ENCODE measurements at places on chromosomes 2 and 18.

- H3K27ac ChIP-seq: no peak overlapping the region
- H3K4me3 ChIP-seq: no peak overlapping the region
- no peaks in the 10 kb centered on the region for H3K4me1 ChIP-seq
- DNase-seq: no peak
- H3K36me3 ChIP-seq: no peaks in the 10 kb centered on the region
These were observed 16.6 kb upstream of the SPOPL start for GRCh38 chr2:138485019-138485418.

- no peak for DNase-seq
- peak overlapping the region; percentile 23 for H3K4me3 ChIP-seq
- peaks cover 37% of the 10 kb centered on the region for H3K4me1 ChIP-seq
- peaks cover 41% of the 10 kb centered on the region for H3K36me3 ChIP-seq
- H3K27ac ChIP-seq: no peak overlapping the region
These were observed 140.5 kb downstream of the ZNF236 start for GRCh38 chr18:76962851-76963250.

- no peak for DNase-seq
- peaks cover 18% of the 10 kb centered on the region for H3K4me1 ChIP-seq
- H3K27me3 ChIP-seq: no peaks in the 10 kb centered on the region
These were observed 107.6 kb upstream of the NOSTRIN start for GRCh38 chr2:168694866-168695265.

- peaks cover 7% of the 10 kb centered on the region for H3K27me3 ChIP-seq
- no peaks in the 10 kb centered on the region for H3K36me3 ChIP-seq
These were observed 678.9 kb downstream of the ARHGAP15 start for GRCh38 chr2:143808166-143808565.

GRCh38 chr2:58992062-58992706, 751.1 kb upstream of the FANCL start:
- DNase-seq: no peak
- H3K4me3 ChIP-seq: no peak overlapping the region
- H3K27ac ChIP-seq: no peak overlapping the region
- peaks cover 2% of the 10 kb centered on the region for H3K27me3 ChIP-seq
- H3K36me3 ChIP-seq: no peaks in the 10 kb centered on the region
- H3K4me1 ChIP-seq: no peaks in the 10 kb centered on the region

DNA sequence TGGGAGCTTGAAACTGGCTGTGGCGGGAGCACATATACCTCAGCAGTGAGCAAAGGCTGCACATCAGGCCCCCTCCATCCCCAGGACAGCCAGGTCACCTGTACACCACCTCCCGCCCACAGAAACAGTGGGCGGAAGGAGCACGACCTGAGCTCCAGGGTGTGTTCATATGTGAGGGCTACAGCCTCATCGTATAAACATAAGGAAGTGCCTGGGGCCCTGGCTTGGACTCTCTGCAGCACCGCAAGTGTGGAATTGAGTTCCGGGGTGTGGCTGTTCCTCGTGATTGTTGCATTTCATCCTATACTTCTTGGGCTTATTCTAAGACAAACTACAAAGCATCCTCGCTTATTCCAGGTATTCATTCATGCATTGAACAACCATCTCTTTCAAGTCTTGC, 60.1 kb upstream of the TPO start:
- no peak overlapping the region for H3K27ac ChIP-seq
- H3K27me3 ChIP-seq: peaks cover 2% of the 10 kb centered on the region
- H3K4me1 ChIP-seq: no peaks in the 10 kb centered on the region
- no peaks in the 10 kb centered on the region for H3K36me3 ChIP-seq

GRCh38 chr2:175317751-175318150, 136.2 kb upstream of the ATP5MC3 start:
- no peaks in the 10 kb centered on the region for H3K4me1 ChIP-seq
- no peaks in the 10 kb centered on the region for H3K36me3 ChIP-seq
- no peak for DNase-seq
- no peak overlapping the region for H3K27ac ChIP-seq
- peaks cover 11% of the 10 kb centered on the region for H3K27me3 ChIP-seq
- no peak overlapping the region for H3K4me3 ChIP-seq

DNA sequence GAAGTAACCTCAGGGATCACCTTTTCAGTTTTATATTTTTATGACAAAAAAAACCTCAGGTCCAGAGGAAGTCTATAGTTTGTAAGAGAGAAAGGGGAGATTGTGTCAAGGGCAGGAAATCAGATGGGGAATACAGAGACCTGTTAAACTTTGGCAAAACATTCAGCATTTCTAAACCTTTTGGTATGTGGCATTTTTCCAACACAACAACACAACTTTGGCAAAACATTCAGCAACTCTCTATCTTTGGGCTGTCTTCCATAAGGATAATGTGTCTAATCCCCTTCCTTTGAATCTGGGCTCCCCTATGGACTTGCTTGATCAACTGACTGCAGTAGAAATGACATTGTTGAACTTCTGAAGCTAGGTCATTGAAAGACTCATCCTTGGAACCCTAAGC, 220.6 kb upstream of the CCDC68 start:
- H3K27ac ChIP-seq: no peak overlapping the region
- H3K27me3 ChIP-seq: no peaks in the 10 kb centered on the region
- no peak for DNase-seq
- H3K4me3 ChIP-seq: no peak overlapping the region
- H3K4me1 ChIP-seq: no peaks in the 10 kb centered on the region

GRCh38 chr2:171958475-171958874, 36.2 kb downstream of the HAT1 start:
- H3K27ac ChIP-seq: no peak overlapping the region

- no peak overlapping the region for H3K4me3 ChIP-seq
- no peak for DNase-seq
- peaks cover 14% of the 10 kb centered on the region for H3K27me3 ChIP-seq
These were observed 81.2 kb upstream of the LTBP1 start for GRCh38 chr2:32865399-32866068.

GRCh38 chr2:119491776-119492525, 32.3 kb downstream of the SCTR start:
- no peaks in the 10 kb centered on the region for H3K36me3 ChIP-seq
- H3K27ac ChIP-seq: no peak overlapping the region
- no peak overlapping the region for H3K4me3 ChIP-seq
- no peaks in the 10 kb centered on the region for H3K4me1 ChIP-seq
- no peak for DNase-seq

DNA sequence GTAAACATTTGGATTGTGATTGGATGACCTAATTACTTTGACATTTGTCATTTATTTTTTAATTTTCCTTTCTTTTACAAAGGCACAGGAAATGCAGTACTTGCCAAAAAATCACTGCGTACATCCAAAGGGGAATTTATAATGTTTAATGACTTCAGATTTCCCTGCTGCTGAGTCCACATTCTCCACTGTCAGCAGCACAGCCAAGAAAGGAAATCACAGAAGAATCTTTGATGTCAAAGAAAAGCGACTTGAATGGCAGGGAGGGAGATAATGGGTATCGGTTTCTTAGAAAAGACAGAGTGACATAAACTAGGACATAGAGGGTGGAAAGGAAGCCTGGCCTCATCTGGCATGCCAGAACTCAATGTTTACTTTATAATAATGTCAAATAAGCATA, 41.4 kb upstream of the COPS8 start:
- no peak overlapping the region for H3K27ac ChIP-seq
- no peaks in the 10 kb centered on the region for H3K36me3 ChIP-seq
- no peak overlapping the region for H3K4me3 ChIP-seq
- peaks cover 8% of the 10 kb centered on the region for H3K27me3 ChIP-seq
- no peaks in the 10 kb centered on the region for H3K4me1 ChIP-seq

GRCh38 chr2:200962811-200963123, 693 bp downstream of the ORC2 start:
- H3K4me1 ChIP-seq: peaks cover 53% of the 10 kb centered on the region
- peak overlapping the region; percentile 93 for H3K27ac ChIP-seq
- H3K4me3 ChIP-seq: peak overlapping the region; percentile 97

- DNase-seq: no peak
- H3K27me3 ChIP-seq: no peaks in the 10 kb centered on the region
- no peak overlapping the region for H3K4me3 ChIP-seq
- H3K4me1 ChIP-seq: no peaks in the 10 kb centered on the region
- no peak overlapping the region for H3K27ac ChIP-seq
These were observed 37.5 kb downstream of the PSME4 start for GRCh38 chr2:53933329-53933728.

DNA sequence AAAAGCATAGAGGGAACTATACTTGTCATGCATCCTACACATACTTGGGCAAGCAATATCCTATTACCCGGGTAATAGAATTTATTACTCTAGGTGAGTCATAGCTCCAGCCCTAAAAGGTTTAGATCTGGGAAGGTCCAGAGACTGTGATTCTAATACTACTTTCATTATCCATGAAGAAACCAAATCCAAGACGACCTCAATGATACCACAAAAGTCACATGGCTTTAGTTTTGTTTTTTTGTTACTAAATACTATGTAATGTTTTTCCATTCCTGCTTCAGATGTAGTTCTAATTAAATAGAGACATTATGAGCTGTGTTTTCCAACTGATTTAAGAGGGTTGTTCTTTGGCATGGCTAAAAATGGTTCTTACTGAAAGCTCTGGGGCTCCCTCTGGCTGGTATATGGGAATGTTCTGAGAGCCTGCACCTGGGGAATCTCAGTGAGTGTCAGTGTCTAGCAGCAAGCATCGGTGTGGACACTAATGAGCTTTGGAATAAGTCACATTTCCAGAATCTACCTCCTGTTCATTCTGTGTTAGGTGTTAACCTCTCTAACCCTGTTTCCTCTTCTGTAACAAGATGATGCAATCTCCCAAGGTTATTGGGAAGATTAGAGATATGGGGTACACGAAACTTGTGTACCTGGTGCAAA, 20.5 kb upstream of the IL1RL2 start:
- no peak overlapping the region for H3K4me3 ChIP-seq
- no peak overlapping the region for H3K27ac ChIP-seq
- peaks cover 4% of the 10 kb centered on the region for H3K36me3 ChIP-seq
- no peak for DNase-seq
- peaks cover 2% of the 10 kb centered on the region for H3K27me3 ChIP-seq

DNA sequence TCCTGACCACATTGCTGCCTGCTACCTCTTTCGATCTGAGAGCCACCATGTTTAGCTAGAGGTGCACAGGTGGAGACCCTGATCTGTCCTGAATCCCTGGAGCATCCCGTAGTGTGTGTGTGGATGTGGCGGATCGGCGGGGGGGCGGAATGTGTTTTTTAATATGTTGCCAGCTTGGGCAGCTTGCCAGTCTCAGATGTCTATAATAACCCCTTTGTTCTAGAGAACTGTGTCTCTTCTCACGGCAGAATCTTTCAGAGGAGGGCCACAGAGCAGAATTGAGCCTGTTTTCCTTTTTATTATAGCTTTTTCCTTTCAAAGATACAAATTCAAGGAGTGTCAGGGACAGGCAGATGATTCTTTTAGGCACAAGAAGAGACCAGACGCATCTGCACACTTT, 934.1 kb upstream of the KLHL29 start:
- no peaks in the 10 kb centered on the region for H3K36me3 ChIP-seq
- DNase-seq: no peak
- no peaks in the 10 kb centered on the region for H3K27me3 ChIP-seq
- H3K27ac ChIP-seq: no peak overlapping the region
- H3K4me3 ChIP-seq: no peak overlapping the region

DNA sequence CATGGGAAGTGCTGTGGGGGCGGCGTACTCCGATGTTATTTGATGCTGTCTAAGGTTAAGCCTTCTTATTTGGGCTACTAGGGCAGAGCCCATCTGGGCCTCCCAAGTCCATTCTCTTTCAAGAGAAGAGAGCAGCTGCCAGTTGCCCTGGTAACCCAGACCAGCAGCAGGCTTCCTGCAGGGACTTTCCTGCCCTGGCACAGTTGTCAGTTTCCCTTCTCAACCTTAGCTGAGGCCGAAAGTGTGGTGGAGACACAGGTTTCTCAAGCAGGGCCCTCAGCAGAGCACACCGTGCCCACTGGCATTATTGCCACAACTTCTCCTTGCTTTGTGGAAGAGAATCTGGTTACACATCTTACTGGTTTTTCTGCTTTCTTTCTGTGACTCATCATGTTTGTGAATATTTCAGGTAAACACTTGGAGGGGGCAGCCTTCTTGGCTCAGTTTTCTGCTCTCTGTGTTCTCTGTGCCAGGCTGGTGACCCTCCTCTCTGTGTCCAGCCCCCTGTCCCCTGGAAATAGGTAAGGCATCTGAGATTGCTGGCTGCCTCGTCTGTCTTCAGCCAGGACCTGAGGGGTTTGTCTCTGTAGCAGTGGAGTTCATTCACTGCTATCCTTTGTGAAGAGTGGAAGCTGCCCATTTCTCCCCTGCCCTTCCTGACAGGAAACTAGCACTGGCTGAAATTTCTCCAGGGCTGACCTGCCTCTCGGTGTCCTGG, 111.0 kb downstream of the B3GNT2 start:
- H3K36me3 ChIP-seq: peaks cover 2% of the 10 kb centered on the region
- peak; percentile 36 for DNase-seq
- peaks cover 81% of the 10 kb centered on the region for H3K4me1 ChIP-seq

- no peak for DNase-seq
- no peaks in the 10 kb centered on the region for H3K36me3 ChIP-seq
- H3K27me3 ChIP-seq: no peaks in the 10 kb centered on the region
These were observed 181.9 kb upstream of the MYT1L start for GRCh38 chr2:2512931-2513330.

GRCh38 chr2:10584242-10584753, 105.5 kb downstream of the NOL10 start:
- H3K27me3 ChIP-seq: no peaks in the 10 kb centered on the region
- peaks cover 44% of the 10 kb centered on the region for H3K36me3 ChIP-seq
- DNase-seq: no peak
- H3K27ac ChIP-seq: no peak overlapping the region
- H3K4me3 ChIP-seq: no peak overlapping the region

GRCh38 chr2:180056367-180057118, 49.4 kb upstream of the CWC22 start:
- no peak overlapping the region for H3K27ac ChIP-seq
- DNase-seq: no peak
- H3K4me1 ChIP-seq: no peaks in the 10 kb centered on the region
- no peaks in the 10 kb centered on the region for H3K36me3 ChIP-seq

- H3K27ac ChIP-seq: no peak overlapping the region
- H3K27me3 ChIP-seq: peaks cover 4% of the 10 kb centered on the region
- DNase-seq: no peak
These were observed 125.7 kb upstream of the TTC39C start for GRCh38 chr18:23888881-23889280.

GRCh38 chr18:80171054-80171872, 62.2 kb downstream of the ADNP2 start:
- peaks cover 9% of the 10 kb centered on the region for H3K4me1 ChIP-seq
- no peak overlapping the region for H3K4me3 ChIP-seq
- peaks cover 17% of the 10 kb centered on the region for H3K27me3 ChIP-seq
- H3K27ac ChIP-seq: no peak overlapping the region
- DNase-seq: no peak
- no peaks in the 10 kb centered on the region for H3K36me3 ChIP-seq

DNA sequence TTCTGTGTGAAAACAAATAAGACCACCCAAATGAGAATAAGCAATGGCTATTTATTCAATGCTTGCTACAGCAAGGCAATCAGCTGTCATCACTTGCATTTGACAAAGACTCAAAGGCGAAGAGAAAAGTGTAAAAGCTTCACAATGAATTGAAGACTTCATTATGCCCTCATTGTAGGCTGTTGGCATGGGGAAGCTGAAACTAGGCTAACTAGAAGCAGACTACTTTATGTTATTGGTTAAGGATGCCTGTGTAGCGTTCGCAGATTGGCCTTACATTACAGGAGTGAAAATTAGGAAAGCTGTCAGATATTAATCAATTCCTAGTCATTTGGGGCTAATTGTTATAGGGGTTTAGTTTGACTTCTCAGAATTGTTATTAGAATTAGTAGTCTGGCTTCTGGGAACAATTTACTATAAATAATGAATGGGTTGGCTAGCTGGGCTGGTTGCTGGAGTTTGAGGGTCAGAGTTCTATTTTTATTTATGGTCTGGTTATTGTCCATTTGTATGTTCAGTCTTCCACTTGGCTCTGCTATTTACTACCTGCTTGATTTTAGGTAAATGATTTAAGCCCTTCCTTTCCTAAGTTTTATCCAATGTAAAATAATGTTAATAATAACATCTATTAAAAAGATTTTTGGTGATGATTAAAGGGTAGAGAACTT, 437.2 kb upstream of the SYT4 start:
- H3K4me1 ChIP-seq: no peaks in the 10 kb centered on the region
- no peaks in the 10 kb centered on the region for H3K27me3 ChIP-seq
- no peak overlapping the region for H3K27ac ChIP-seq
- DNase-seq: no peak
- H3K36me3 ChIP-seq: no peaks in the 10 kb centered on the region

Measured in activated T-helper 1 cell treated with anti-CD3 and anti-CD28 coated beads, Interleukin-12 subunit alpha, Interleukin-12 subunit beta, Interleukin-2, Interleukin-4 antibody, amounts not matched to agents 30 ng/mL and 10 ng/mL and 1 ng/mL, durations not matched to agents 14 hours and 24 hours and 36 hours (primary cell).